Left ventricle myocardium inferior (tissue), 1 donor: ENCODE measurements at places on chromosomes 1 and 21. TPM values are rescaled to one million over a fixed set of nuclear protein-coding genes. Genes with fewer than 3 reads are reported as not detected.

The NR1I3 gene
- total RNA-seq, result not detected

The SYF2 gene
- total RNA-seq, result 35.1 TPM

The ZNF683 gene
- not detected for total RNA-seq

The IGSF21 gene
- 0.47 TPM for total RNA-seq

The PBX1 gene
- 73.2 TPM for total RNA-seq
